ENCODE measurements at places on chromosomes 11 and 22.

GRCh38 chr11:116535994-116536393 lies 236.8 kb downstream of the BUD13 start:
- DNase-seq: no peak

DNA sequence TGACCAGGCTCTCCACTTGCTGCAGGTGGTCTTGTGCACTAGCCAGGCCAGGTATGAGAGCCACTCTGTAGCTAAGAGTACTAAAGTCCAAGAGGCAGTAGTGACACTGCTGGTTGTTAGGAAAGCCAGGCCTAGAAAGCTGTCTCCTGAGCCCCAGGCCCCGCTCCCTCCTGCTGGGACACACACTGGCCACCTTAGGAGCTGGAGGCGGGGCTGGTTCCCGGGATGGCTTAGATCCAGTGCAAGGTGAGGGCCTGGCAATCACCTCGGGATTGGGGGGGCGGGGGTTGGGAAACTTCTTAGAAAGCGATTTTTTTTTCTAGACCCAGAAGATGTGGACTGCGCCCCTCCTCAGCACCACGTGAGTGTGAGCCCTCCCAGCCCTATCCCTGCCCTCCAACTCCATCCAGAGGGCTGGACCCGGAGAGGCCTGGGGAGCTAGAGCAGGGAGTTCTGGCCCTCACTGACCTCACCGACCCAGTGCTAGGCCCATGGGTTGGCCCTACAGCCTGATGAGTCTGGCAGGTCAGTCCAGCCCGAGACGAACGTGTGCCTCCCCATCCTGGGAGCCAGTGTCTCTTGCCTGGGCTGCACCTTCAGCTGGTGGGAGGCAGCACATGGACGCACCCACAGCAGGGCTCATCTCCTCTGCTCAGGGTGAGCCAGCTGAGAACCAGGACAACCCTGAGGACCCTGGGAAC lies 18.1 kb downstream of the SLC37A2 start:
- no peak for DNase-seq

GRCh38 chr22:37074537-37074936 lies 23.0 kb downstream of the KCTD17 start:
- DNase-seq: no peak

GRCh38 chr22:31090217-31091085 lies 9.3 kb downstream of the SMTN start:
- DNase-seq: no peak

- DNase-seq: no peak
Observed at GRCh38 chr22:42811459-42811858, 45.6 kb downstream of the ARFGAP3 start.

DNA sequence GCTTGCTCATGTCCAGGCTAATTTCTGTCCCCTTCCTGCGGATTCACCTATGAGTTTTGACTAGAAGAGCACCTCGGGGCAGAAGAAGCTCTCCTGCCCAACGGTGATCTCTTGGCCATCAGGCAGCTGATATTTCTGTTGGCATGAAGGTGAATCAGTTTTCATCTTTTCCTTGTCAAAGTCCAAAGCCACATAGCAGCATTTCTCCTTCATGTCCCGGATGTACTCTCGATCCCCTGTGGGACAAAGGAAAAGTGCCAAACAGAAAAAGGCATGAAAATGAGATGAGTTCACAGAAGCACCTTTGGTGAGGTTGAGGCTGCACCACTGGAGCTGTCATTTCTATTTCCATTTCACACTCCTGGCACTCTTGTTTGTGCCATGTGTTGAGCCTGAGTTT lies 56.8 kb downstream of the DHCR7 start:
- DNase-seq: no peak

DNA sequence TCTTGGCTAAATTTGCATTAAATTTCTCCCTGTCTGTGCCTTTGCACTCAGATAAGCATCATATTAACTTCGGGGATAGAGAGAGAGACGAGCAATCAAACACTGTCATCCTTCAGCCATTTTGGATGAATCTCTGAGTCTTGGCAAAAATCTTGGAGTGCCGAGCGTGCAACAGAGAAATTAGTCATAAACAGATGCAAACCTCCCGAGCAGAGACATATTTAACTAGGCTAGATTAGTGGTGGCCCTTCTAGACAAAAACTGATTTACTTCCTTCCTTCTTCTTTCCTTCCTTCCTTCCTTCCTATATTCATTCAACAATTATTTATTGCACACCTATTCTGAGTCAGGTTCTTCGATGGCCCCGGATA lies 114.4 kb upstream of the BLID start:
- DNase-seq: no peak

DNA sequence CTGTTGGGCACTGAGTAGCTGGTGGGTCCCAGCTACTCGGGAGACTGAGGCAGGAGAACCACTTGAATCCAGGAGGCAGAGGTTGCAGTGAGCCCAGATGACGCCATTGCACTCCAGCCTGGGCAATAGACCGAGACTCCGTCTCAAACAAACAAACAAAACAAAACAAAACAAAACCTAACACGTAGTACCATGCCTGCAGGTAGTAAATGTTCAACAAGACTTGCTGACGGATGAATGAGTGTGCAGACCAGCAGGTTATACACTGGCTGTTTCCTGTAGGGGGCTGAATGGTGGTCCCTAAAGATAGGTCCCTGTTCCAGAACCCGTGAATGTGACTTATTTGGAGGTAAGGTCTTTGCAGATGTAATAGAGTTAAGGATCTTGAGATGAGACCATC lies 12.8 kb upstream of the MRGPRD start:
- DNase-seq: no peak

DNA sequence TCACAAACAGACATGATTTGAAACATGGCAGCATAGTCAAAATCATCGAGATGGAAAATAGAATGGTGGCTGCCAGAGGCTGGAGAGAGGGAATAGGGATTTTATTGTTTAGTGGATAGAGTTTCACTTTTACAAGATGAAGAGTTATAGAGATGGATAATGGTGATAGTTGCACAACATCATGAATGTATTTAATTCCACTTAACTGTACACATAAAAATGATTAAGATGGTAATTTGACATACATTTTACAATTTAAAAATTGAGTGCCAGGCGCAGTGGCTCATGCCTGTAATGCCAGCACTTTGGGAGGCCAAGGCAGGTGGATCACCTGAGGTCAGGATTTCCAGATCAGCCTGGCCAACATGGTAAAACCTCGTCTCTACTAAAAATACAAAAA lies 21.2 kb downstream of the TTC28 start:
- DNase-seq: no peak

DNA sequence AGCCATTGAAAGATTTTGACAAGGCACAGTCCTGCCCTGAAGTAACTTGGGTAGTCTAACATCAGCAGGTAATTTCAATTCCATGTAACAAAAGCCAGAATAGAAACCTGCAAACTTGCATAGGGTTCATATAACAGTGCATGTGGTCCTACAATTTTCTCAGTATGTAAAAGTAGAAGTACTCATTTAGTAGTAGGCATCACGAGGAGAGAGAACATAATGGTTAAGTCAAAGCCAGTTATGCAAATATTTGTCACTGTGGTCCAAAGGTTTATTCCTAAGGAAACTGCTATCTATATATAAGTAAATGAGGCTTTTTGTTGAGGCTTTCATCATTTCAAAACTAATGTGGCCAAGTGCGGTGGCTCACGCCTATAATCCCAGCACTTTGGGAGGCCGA lies 10.1 kb downstream of the ATP5MG start:
- no peak for DNase-seq

GRCh38 chr22:46763051-46763705 lies 728 bp downstream of the TBC1D22A start:
- peak; percentile 22 for DNase-seq

DNA sequence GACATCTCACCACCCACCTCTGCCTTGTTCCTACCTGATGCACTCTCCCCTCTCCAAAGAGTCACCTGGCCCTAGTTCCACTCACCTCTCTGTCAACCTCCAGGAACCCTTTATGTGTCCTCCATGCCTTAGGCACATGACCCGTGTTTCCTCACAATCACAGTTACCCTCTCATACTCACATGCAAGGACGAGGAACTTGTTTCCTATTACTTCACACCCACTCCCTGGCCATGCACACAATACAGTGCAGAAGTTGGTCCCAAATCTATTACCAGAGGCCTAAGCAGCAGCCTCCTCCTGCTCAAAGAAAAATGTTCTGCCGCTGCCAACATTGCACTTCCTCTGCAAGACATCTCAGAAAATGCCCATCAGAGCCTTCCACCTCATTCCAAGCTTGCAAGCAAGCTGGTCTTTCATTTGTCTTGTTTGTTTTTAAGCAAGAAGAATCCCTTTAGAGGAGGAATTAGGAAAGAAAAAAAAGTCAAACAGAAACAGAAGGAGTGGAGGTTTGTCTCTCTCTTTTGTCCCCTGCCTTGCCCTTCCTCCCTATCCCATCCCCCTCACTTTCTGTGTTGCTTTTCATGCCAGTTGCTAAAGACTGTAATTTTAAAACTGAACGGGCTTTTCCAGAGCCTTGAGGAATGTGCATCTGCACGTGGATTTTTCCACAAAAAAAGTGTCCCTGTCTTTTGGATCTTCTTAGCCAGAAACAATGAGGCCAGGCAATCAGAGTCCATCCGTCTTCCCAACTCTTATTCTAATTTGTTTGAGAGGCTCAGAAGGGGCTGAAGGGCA lies 63.4 kb downstream of the KCNJ1 start:
- no peak for DNase-seq

DNA sequence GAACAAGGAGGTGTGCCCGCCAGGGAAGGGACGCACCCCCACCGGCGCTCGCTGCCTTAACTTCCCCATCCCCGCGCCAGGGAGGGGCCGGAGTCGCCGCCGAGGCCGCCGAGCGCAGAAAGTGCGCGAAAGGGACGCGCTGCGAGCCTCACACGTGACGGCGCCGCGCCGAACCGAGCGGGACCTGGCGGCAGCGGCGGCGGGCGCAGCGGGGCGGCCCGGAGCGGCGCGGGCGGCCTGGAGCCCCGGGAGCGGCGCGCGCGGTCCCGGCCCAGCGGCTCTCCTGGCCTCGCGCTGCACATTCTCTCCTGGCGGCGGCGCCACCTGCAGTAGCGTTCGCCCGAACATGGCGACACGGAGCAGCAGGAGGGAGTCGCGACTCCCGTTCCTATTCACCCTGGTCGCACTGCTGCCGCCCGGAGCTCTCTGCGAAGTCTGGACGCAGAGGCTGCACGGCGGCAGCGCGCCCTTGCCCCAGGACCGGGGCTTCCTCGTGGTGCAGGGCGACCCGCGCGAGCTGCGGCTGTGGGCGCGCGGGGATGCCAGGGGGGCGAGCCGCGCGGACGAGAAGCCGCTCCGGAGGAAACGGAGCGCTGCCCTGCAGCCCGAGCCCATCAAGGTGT lies at the start of gene SORL1:
SORL1 (plus strand) TSS at position 329 of the 623 bp plus-strand sequence; CDS start at position 347, 18 bp downstream.
- peak; percentile 78 for DNase-seq

DNA sequence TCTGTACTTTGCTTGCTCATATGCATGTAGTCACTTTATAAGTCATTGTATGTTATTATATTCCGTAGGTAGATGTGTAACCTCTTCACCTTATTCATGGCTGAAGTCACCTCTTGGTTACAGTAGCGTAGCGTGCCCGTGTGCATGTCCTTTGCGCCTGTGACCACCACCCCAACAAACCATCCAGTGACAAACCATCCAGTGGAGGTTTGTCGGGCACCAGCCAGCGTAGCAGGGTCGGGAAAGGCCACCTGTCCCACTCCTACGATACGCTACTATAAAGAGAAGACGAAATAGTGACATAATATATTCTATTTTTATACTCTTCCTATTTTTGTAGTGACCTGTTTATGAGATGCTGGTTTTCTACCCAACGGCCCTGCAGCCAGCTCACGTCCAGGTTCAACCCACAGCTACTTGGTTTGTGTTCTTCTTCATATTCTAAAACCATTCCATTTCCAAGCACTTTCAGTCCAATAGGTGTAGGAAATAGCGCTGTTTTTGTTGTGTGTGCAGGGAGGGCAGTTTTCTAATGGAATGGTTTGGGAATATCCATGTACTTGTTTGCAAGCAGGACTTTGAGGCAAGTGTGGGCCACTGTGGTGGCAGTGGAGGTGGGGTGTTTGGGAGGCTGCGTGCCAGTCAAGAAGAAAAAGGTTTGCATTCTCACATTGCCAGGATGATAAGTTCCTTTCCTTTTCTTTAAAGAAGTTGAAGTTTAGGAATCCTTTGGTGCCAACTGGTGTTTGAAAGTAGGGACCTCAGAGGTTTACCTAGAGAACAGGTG lies 11.1 kb downstream of the CCND1 start:
- no peak for DNase-seq

GRCh38 chr11:27183672-27184457 lies 143.2 kb downstream of the BBOX1 start:
- peak; percentile 11 for DNase-seq

GRCh38 chr11:73648121-73648520 lies 1.7 kb downstream of the PLEKHB1 start:
- DNase-seq: no peak

GRCh38 chr11:71202598-71202944 lies 49.8 kb downstream of the SHANK2 start:
- no peak for DNase-seq

GRCh38 chr11:2997406-2997805 lies 5.3 kb upstream of the NAP1L4 start:
- no peak for DNase-seq

GRCh38 chr11:65654375-65655349 lies 8.1 kb downstream of the RELA start:
- DNase-seq: peak; percentile 0

DNA sequence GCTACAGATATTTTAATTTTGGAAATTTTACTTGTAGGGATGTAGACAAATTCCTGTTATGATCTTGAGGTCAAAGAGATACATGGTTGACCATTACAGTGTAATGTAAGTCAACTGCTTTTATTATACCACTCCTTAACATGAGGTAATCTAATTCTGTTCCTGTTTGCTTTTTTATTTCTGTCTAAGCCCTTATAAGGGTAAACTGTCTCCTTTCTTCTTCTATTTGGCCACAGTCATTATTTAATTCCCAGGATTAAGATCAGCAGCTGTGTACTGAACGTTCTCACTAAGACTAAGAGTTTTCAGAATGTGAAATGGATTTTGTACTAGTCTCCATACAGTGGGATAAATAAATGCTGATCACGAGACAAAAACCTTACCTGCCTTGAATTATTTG lies 32.8 kb downstream of the C2CD3 start:
- no peak for DNase-seq

- DNase-seq: no peak
Observed at GRCh38 chr11:127493330-127494022, 492.9 kb upstream of the KIRREL3 start.

- DNase-seq: no peak
Observed at GRCh38 chr11:11636671-11637070, 14.9 kb upstream of the GALNT18 start.

DNA sequence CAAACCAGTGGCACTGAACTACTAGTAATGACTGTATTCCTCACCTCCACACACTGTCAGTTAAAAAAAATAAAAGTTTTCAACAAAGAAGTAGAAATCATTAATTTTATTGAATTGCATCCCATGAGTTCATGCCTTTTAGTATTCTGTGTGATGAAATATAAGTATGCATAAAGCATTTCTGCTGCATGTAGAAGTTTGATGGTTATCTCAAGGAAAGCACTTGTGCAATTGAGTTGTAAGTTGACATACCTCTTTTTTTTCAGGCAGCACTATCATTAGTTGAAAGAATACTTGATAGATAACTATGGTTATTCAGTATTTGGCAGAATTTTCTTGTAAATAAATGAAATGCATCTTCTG lies 104.4 kb downstream of the STIM1 start:
- no peak for DNase-seq
